ENCODE measurements at places on chromosomes 1 and 21.

DNA sequence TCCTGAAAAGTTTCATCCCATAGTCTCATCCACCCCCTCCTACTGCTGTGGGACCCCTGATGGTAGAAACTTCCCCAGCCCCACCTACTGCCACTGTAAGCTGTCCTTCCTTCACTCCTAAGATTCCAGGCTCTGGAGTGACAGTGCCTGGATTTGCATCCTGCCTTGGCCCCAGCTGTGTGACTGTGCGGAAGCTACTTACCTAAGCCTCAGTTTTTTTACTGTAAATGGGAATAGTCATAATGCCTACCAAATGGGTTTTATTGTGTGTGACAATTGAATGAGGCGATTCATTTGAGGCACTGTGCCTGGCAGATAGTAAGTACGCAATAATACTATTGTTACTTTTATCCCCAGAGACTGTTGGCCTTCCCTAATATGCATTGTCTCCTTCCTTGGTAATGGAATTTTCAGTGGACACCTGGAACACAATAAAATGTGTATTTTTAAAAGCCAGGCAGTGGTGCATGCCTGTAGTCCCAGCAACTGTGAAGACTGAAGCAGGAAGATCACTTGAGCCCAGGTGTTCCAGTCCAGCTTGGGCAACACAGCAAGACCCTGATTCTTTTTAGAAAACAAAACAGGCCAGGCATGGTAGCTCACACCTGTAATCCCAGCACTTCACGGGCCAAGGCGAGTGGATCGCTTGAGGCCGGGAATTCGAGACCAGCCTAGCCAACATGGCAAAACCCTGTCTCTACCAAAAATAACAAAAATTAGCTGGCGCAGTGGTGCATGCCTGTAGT lies 55.0 kb upstream of the ZNF326 start:
- no peak for DNase-seq

GRCh38 chr1:177043597-177043996 lies 120.9 kb downstream of the ASTN1 start:
- no peak for DNase-seq

DNA sequence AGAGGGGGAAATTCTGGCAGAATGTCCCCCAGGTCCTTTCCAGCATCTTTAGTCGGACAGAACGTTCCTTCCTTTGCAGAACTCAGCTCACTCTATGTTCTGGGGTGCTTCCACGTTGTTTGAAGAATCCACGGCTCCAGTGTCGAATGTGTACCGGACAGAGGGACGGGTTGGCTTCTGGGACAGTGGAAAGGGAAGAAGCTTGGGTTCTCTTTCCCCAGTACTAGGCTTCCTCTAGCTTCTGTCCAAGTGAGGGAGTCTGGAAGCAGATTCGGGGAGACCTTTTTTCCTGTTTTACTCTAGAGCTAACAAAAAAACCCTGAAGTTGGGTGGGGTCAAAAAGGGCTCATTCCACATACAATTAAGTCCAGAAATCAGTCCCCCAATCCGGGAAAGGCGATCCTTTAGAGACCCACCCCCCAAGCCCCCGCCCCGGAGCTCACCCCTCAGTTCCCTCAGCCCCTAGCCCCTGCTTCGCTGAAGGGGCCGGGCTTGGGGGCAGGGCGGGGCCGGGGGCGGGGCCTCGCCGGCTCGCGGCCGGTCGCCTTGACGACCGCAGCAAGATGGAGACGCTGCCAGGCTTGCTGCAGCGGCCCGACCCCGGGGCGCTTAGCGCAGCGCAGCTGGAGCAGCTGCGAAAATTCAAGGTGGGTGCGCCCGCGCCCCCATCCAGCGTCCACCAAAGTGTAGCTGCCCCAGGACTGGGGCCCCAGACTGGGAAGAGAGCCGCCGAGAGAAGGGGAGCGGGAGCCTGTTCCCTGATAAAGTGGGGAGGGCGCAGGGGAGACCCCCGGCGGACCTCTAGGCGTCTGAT lies at the start of gene RIIAD1:
TSS of gene RIIAD1 (plus strand) at position 549 of the 814 bp plus-strand sequence. CDS start at position 564, 15 bp downstream.
- no peak for DNase-seq

GRCh38 chr21:41972511-41973205 lies 18.8 kb upstream of the C2CD2 start:
- DNase-seq, result no peak

DNA sequence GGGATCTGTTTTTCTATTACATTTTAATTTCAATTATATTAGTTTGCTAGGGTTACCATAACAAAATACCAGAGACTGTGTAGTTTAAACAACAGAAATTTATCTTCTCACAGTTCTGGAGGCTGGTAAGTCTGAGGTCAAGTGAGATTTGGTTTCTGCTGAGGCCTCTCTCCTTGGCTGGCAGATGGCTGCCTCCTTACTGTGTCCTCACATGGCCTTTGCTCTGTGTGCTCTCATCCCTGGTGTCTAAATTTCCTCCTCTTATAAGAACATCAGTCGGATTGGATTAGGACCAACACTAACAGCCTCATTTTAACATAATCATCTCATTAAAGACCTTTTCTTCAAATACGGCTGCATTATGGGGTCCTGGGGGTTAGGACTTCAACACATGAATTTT lies 195.2 kb upstream of the CHODL start:
- no peak for DNase-seq

- no peak for DNase-seq
Observed at GRCh38 chr1:208423526-208423925, 179.3 kb upstream of the PLXNA2 start.

GRCh38 chr1:62237361-62237760 lies 42.7 kb downstream of the L1TD1 start:
- no peak for DNase-seq

- no peak for DNase-seq
Observed at GRCh38 chr1:203342192-203342940, 8.6 kb downstream of the FMOD start.

DNA sequence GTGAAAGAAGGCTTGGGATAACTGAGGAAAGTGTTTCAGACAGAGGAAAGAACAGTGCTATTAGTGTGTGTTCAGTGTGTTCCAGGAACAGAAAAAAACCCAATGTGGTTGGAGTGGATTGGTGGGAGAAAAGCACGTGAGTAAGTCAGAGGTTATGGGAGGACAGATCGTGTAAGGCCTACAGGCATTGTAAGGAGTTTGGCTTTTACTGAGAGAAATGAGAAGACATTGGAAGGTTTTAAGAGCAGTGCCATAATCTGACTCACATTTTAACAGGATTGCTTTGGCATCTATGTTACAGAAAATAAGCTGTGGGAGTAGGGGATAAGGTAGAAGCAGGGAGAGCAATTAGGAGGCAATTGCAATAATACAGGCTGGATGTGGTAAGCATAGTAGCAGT lies 4.8 kb downstream of the ARPC5 start:
- DNase-seq, result no peak

DNA sequence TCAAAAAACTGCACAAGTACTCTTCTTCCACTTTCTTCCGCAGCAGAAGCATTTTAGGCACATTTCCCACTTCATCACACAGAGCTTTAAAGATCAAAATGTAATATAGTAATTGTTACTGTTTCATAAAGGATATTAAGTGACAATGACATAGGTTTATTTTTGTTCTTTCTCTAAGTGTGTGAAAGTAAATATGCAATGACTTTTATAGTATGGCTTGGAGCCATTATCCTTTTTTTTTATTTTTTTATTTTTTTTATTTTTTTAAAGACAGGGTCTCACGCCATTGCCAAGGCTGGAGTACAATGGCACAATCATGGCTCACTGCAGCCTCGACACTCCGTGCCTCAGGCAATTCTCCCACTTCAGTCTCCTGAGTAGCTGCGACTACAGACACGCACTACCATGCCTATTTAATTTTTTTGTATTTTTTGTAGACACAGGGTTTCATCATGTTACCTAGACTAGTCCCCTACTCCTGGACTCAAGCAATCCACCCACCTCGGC lies 7.0 kb downstream of the TRIM33 start:
- no peak for DNase-seq

DNA sequence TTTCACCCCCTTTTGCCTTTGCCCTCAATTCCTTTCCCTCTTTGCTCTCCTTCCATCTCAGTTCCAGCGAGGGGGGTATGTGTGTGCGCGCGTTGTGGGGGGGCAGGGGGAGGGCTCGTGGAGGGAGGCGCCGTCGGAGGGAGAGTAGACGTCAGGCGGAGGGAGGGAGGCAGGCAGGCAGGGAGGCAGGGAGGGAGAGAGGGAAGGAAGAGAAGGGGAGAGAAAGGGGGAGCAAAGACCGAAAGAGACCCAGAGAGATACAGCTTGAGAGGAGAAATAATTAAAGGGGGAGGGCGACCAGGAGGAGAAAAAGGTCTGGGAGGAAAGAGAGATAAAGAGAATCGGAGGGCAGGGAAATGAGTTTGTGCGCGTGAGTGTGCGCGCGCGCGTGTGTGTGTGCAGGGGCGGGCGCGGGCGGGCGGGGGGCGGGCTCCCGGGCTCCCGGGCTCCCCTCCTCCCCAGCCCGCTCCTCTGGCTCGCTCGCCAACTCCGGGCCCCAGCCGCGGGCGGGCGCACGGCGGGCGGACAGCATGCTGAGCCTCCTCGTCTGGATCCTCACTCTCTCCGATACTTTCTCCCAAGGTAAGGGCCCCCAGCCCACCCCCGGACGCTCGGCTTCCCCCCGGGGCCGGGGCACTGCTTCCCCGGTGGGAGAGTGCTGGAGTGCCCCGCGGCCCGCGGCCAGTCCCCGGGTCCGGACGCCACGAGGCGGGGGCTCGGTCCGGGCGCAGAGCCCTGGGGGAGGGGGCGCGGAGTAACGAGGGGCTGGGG lies at the start of gene KIRREL1:
TSS of gene KIRREL1 (plus strand) at position 499 of the 771 bp plus-strand sequence. CDS start at position 531, 32 bp downstream.
- no peak for DNase-seq

- DNase-seq, result no peak
Observed at GRCh38 chr1:210394281-210394821, 65.6 kb downstream of the HHAT start.

DNA sequence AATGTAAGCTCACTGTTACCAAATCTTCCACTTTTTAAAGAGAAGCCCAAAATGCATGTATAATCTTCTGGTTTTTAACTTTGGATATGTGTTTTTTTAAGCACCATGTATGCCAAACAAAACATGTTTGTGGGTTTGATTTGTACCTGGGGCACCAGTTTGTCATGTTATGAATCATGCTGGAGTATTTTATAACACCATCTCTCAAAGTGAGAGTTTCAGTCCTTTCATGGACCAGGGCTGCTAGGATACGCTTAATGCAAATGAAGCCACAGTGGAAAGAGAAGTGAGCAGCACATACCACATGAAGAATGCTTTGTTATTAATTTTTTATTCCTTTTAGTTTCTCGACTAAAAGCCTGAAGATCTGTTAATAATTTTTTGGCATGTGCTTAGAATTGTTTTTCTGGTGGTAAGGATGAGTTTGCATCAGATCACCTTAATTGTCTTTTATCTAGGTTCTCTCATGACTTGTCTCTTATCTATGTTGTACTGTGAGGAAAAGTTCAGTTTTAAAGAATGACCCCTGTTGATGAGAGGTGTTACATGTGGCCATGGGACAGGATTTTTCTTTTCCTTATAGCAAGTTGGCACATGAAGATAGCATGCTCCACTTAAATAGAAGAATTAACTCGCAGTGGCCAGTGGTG lies 2.0 kb upstream of the RABGAP1L start:
- no peak for DNase-seq

- DNase-seq, result no peak
Observed at GRCh38 chr1:247295274-247295684, 36.4 kb downstream of the ZNF496 start.

DNA sequence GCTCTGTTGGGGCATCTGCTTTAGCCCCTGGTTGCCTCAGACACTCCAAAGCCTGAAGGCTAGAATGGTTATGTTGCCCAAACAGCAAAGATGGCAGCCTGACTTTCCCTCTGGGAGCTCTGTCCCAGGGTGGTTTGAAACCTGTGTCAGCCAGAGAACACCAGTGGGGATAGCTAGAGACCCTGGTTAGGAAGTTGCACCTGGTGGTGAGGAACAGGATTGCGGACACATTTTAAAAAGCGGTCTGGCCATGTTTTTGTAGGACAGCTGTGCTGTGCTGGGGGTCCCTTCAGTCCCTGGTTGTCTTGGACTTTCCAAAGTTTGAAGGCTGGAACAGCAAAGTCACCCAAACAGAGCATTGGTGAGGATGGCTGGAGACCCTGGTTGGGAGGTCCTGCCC lies 87.8 kb downstream of the DNM3 start:
- DNase-seq, result no peak

- no peak for DNase-seq
Observed at GRCh38 chr1:40742363-40743061, 41.1 kb upstream of the KCNQ4 start.

All from cortex of kidney (tissue), 1 donor.